ENCODE measurements at places on chromosomes 7 and 10.
A peak's percentile ranks its signal among the peaks of the same experiment; 100 is the strongest.

DNA sequence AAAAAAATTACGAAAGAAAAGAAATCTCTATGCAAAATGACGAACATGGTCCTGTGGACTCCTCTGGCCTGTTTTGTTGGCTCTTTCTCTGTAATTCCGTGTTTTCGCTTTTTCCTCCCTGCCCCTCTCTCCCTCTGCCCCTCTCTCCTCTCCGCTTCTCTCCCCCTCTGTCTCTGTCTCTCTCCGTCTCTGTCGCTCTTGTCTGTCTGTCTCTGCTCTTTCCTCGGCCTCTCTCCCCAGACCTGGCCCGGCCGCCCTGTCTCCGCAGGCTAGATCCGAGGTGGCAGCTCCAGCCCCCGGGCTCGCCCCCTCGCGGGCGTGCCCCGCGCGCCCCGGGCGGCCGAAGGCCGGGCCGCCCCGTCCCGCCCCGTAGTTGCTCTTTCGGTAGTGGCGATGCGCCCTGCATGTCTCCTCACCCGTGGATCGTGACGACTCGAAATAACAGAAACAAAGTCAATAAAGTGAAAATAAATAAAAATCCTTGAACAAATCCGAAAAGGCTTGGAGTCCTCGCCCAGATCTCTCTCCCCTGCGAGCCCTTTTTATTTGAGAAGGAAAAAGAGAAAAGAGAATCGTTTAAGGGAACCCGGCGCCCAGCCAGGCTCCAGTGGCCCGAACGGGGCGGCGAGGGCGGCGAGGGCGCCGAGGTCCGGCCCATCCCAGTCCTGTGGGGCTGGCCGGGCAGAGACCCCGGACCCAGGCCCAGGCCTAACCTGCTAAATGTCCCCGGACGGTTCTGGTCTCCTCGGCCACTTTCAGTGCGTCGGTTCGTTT is 83.5 kb upstream of the SLF2 start:
- H3K4me1 ChIP-seq, result no peaks in the 10 kb centered on the region
- no peak overlapping the region for H3K27ac ChIP-seq
- H3K27me3 ChIP-seq, result peaks cover 7% of the 10 kb centered on the region
- no peak overlapping the region for H3K4me3 ChIP-seq

- H3K4me3 ChIP-seq, result no peak overlapping the region
- H3K27me3 ChIP-seq, result no peaks in the 10 kb centered on the region
- H3K36me3 ChIP-seq, result no peaks in the 10 kb centered on the region
- H3K27ac ChIP-seq, result no peak overlapping the region
Measured at GRCh38 chr10:30752481-30752881, 122.9 kb upstream of the LYZL2 start.

DNA sequence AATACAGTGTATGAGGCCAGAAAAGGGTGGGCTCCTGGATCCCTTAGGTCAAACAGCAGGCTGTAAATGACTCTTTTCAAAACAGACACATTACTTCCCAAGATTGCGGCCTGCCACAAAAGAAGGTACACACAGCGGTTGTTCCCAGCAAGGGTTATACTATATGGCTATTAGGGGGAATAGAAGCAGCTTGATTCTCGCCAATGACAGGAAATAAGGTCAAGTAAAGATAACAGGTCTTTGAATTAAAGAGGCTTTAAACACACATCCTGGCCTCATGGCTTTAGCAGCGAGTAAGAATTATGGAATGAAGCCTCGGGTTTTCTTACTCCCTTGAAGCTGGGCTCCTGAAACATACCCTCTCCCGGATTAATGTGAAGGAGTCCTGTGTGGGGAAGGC is 58.3 kb downstream of the CYP26A1 start:
- H3K4me3 ChIP-seq, result no peak overlapping the region
- no peak overlapping the region for H3K27ac ChIP-seq
- H3K36me3 ChIP-seq, result no peaks in the 10 kb centered on the region

DNA sequence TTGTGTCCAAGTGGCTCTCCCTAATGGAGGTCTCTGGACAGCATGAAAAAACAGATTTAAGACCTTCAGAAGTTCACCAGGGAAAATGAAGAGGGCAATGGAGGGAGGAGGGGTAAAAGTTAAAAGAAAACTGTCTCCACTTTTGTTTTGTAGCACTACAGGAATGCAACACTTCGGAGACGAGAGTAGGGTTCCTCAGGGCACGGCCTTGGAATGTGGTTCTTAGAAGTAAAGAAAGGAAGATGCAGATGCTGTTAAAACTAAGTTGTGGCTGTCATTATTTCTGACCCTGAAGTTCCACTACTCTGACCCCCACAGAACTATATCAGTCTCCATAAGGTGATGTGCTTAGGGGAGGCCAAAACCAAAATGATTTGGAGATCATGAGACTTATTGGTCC is 335.1 kb downstream of the XPNPEP1 start:
- no peak for DNase-seq
- no peak overlapping the region for H3K4me3 ChIP-seq
- H3K27me3 ChIP-seq, result no peaks in the 10 kb centered on the region
- H3K4me1 ChIP-seq, result no peaks in the 10 kb centered on the region
- H3K27ac ChIP-seq, result no peak overlapping the region
- no peaks in the 10 kb centered on the region for H3K36me3 ChIP-seq

DNA sequence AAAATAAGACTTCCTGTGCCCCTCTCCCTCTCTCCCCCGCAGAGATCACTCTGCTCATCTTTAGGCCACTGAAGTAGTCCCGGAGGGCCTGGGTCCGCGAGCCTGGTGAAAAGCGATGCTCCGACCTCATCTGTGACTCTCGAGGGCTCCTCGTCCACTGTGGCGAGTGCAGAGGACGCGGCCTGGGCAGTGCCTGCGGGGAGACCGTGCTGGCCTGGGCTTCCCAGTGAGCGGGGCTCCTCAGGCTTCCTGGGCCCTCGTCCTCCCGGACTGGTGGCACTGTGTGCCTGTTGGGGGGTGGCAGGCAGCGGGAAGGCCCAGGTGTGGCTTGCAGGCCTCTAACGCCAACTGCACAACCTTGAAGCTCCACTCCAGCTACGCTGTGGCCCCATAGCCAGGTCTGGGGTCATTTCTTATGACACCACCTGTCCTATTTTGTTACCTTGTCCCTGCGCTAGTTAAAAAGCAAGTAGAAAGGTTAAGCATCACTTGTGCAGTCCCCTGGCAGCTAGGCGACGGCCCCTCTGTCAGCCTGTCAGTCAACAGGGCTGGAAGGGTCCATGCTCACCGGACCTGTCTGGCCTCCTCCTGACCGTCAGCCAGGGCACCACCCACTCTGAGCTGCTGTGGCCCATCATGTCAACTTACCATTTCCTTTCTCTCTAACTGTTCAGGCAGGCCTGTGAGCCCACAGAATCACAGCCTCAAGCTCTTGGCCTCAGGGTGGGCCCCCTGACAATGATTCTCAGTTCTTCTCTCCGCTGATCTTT is 20.5 kb downstream of the MNX1 start:
- no peak for DNase-seq
- H3K27ac ChIP-seq, result no peak overlapping the region
- H3K36me3 ChIP-seq, result no peaks in the 10 kb centered on the region
- no peaks in the 10 kb centered on the region for H3K4me1 ChIP-seq
- H3K27me3 ChIP-seq, result no peaks in the 10 kb centered on the region

- no peak overlapping the region for H3K4me3 ChIP-seq
- peaks cover 1% of the 10 kb centered on the region for H3K36me3 ChIP-seq
- H3K27me3 ChIP-seq, result peaks cover 13% of the 10 kb centered on the region
- no peak overlapping the region for H3K27ac ChIP-seq
- peaks cover 29% of the 10 kb centered on the region for H3K4me1 ChIP-seq
Measured at GRCh38 chr10:73877533-73878160, 3.3 kb upstream of the CAMK2G start.

- H3K27ac ChIP-seq, result no peak overlapping the region
- H3K4me1 ChIP-seq, result no peaks in the 10 kb centered on the region
- no peaks in the 10 kb centered on the region for H3K36me3 ChIP-seq
- no peak for DNase-seq
- H3K27me3 ChIP-seq, result no peaks in the 10 kb centered on the region
Measured at GRCh38 chr7:89054361-89054760, 258.8 kb upstream of the TEX47 start.

- no peaks in the 10 kb centered on the region for H3K36me3 ChIP-seq
- H3K4me3 ChIP-seq, result no peak overlapping the region
- no peak overlapping the region for H3K27ac ChIP-seq
- no peak for DNase-seq
- no peaks in the 10 kb centered on the region for H3K4me1 ChIP-seq
Measured at GRCh38 chr10:123655751-123656150, 10.4 kb upstream of the GPR26 start.

DNA sequence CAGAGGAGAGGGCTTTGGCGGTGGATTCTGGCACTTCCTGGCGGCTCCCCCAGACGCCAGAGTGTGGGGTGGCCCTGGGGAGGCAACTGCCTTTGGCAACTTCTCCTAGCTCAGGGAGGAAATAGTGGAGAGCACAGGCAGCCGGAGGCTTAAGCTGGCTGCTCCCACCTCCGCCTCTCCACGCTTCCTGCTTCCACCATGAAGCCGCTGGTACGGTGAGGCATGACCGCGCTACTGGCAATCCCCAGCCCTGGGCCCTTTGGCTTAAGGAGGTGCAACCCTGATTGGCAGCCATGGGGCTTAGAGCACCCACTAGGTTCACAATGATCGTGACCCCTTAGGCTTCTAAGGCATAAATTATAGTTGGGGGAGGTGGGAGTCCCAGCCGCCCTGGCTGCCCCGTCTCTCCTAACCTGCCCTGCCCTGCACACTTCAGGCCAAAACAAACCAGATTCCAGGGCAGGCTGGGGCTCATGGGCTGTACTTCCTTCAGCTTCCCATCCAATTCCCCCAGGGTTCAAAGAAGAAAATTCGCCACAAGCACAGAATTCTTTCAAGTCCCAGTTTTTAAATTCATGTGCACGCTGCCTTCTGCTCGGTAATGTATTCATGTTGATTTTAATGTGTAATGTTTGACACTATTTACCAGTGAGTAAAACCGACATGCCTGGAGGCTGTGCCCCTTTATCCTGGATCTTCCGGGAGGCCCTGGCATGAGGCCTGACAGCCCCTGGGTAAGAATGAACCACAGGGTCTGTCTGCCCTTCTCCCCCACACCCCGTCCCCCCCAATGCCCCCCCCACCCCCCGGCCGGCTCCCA is 90.7 kb upstream of the LRRC4 start:
- DNase-seq, result no peak
- no peak overlapping the region for H3K4me3 ChIP-seq
- H3K4me1 ChIP-seq, result no peaks in the 10 kb centered on the region
- H3K27ac ChIP-seq, result no peak overlapping the region
- peaks cover 4% of the 10 kb centered on the region for H3K27me3 ChIP-seq
- H3K36me3 ChIP-seq, result no peaks in the 10 kb centered on the region

- peaks cover 31% of the 10 kb centered on the region for H3K4me1 ChIP-seq
- H3K27ac ChIP-seq, result no peak overlapping the region
- no peaks in the 10 kb centered on the region for H3K36me3 ChIP-seq
- H3K27me3 ChIP-seq, result no peaks in the 10 kb centered on the region
Measured at GRCh38 chr10:89646889-89647657, 2.0 kb upstream of the PANK1 start.

GRCh38 chr7:120055300-120055699 is 217.7 kb upstream of the KCND2 start:
- no peaks in the 10 kb centered on the region for H3K36me3 ChIP-seq
- no peak for DNase-seq
- no peaks in the 10 kb centered on the region for H3K27me3 ChIP-seq
- H3K4me1 ChIP-seq, result no peaks in the 10 kb centered on the region
- H3K4me3 ChIP-seq, result no peak overlapping the region

- no peak for DNase-seq
- H3K4me1 ChIP-seq, result no peaks in the 10 kb centered on the region
- no peaks in the 10 kb centered on the region for H3K27me3 ChIP-seq
- H3K36me3 ChIP-seq, result no peaks in the 10 kb centered on the region
- no peak overlapping the region for H3K27ac ChIP-seq
Measured at GRCh38 chr7:114130866-114131265, 212.1 kb upstream of the PPP1R3A start.

DNA sequence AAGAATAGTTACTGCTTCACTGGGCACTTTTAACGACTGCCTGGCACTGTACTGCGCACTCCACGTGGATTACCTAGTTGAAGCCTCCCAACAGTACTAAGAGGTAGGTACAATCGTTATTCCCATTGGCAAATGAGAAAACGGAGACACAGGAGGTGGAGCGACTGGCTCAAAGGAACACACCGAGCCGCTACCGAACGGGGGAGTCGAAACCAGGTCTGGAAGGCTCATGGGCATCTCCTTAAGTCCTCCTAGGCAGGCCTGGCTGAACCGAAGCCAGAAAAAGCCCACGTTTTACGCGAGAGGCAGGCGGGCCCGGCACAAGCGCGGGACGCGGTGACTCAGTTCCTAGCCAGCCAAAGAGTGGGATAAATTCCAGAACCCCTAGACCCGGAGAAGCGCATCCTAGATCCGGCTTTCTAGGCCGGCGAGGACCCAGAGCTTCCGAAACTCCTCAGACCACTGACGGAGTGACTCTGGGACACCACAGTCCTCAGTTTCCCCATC is 472 bp downstream of the PDAP1 start:
- peaks cover 68% of the 10 kb centered on the region for H3K36me3 ChIP-seq
- peak overlapping the region; percentile 99 for H3K27ac ChIP-seq
- peak overlapping the region; percentile 86 for H3K4me3 ChIP-seq
- peaks cover 56% of the 10 kb centered on the region for H3K4me1 ChIP-seq
- H3K27me3 ChIP-seq, result no peaks in the 10 kb centered on the region

- no peak overlapping the region for H3K4me3 ChIP-seq
- H3K27me3 ChIP-seq, result no peaks in the 10 kb centered on the region
- H3K27ac ChIP-seq, result no peak overlapping the region
- H3K36me3 ChIP-seq, result no peaks in the 10 kb centered on the region
- no peak for DNase-seq
- H3K4me1 ChIP-seq, result no peaks in the 10 kb centered on the region
Measured at GRCh38 chr7:137987018-137987349, 14.9 kb downstream of the CREB3L2 start.

GRCh38 chr7:16708980-16709379 is 44.6 kb upstream of the TSPAN13 start:
- no peaks in the 10 kb centered on the region for H3K4me1 ChIP-seq
- H3K27me3 ChIP-seq, result no peaks in the 10 kb centered on the region
- no peak overlapping the region for H3K4me3 ChIP-seq
- no peak overlapping the region for H3K27ac ChIP-seq

- H3K4me3 ChIP-seq, result no peak overlapping the region
- H3K4me1 ChIP-seq, result no peaks in the 10 kb centered on the region
- no peaks in the 10 kb centered on the region for H3K27me3 ChIP-seq
Measured at GRCh38 chr10:16798571-16798970, 18.7 kb downstream of the RSU1 start.

- H3K27me3 ChIP-seq, result no peaks in the 10 kb centered on the region
- peak; percentile 80 for DNase-seq
- H3K4me1 ChIP-seq, result peaks cover 40% of the 10 kb centered on the region
- no peaks in the 10 kb centered on the region for H3K36me3 ChIP-seq
Measured at GRCh38 chr7:159197066-159197975, 52.7 kb upstream of the VIPR2 start.

GRCh38 chr10:115849197-115849596 is 423.8 kb downstream of the GFRA1 start:
- DNase-seq, result no peak
- no peaks in the 10 kb centered on the region for H3K36me3 ChIP-seq
- no peaks in the 10 kb centered on the region for H3K4me1 ChIP-seq
- no peak overlapping the region for H3K27ac ChIP-seq
- no peak overlapping the region for H3K4me3 ChIP-seq

All from DND-41 (cell line).